ENCODE measurements at places on chromosomes 16 and 17.

GRCh38 chr17:38729886-38730525 is at the start of gene CISD3:
Gene CISD3 (plus strand): TSS chr17:38730341. CDS start chr17:38730359, 18 bp downstream.
- DNase-seq, result peak; percentile 84

DNA sequence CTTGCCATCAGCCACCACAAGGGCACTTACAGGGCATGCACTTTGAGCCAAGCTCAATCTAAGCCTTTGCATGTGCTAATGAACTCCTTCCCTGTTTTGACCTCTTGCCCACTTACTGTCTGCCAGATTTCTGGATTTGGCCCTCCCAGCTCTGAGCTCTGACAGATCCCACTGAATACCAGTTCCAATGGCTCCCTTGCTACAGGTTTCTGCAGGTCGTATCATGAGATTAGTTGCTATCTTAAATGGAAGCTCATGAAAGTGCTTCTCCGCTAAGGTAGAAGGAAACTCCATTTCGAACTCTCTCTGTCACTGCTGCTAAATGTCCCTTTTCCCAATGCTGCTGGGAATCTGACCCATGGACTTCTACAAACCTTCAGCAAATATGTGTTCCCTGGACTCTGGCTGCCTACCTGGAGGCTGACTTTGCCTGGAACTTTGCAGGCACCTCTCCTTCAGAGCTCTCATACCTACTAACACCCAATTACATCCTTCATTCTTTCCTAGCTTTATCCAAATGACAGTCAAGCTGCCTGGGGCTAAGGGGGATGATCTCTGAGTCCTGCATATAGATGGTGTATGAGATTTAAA is 23.5 kb upstream of the TOB1 start:
- DNase-seq, result no peak

GRCh38 chr17:79664930-79665737 is 54.3 kb upstream of the RBFOX3 start:
- DNase-seq, result peak; percentile 77

DNA sequence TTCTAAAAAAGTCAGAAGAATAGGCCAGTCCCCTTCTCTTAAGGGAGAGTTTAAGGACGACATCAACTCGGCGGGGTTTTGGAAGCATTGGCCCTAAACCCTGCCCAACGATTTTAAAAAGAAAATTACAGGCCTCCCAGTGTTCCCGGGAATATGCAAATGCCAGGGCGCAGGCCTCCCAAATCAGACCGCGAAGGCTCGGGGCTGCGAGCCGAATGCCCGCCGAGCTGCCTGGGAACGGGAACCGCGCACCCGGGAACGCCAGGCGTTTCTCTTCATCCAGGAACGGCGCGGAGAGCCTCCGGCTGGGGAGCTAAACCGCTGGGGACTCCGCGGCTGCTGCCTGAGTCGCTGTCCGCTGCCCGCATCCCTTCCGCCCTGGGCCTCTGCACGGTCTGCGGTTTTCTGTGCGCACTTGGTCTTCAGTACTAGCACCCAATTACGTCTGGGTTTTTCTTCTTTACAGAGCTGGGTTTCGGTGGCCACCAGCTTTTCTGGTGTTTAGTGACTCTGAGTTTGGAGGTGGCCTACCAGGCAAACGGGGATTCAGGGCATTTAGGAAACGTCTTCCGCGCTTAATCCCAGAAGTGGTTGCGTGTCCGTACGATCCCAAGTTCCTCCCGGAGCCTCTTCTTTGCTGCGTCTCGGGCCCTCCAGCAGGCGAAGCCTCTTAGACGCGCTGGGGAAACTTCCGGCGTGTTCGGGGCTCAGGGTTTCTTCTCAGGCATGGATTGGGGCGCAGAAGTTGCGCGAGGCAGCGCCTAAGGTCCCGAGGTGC is 5.7 kb downstream of the IRX5 start:
- peak; percentile 53 for DNase-seq

- no peak for DNase-seq
Measured at GRCh38 chr16:81432937-81433557, 11.6 kb upstream of the CMIP start.

DNA sequence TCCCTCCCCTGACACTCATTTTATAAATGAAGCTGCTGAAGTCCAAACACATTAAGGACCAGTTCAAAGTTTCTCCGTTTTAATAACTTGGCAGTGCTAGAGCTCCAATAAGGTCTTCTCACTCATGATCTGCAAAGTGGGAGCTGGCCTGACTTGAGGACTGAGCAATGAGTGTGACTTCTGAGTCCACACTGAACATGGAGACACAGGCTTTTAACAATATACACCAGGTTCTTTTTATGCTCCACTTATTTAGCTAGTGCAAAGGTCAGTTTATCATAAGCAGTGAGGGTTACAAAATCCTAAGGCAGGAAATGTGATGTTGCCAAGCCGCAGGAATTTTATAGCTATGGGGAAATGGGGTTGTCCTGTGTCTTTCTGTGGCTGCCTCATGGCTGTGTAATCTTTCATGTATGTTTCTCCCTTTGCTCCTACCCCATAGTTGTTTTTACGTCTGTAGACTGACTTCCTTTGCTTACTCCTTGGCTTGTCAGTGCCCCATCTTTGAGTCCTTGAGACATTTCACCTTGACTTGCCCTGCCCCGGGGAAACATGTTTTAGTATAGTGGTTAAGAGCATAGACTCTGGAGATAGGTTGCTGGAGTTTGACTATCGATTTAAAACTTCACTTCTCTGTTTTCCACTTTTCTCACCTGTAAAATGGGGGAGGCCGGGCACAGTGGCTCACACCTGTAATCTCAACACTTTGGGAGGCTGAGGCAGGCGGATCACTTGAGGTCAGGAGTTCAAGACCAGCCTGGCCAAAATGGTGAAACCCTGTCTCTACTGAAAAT is 12.2 kb upstream of the MMD start:
- DNase-seq, result peak; percentile 97

GRCh38 chr17:50238601-50239280 is 35.5 kb upstream of the TMEM92 start:
- DNase-seq, result no peak

All from lung (tissue), 17 donors.